ENCODE measurements at places on chromosomes 5 and 9.

- DNase-seq, result no peak
Observed at GRCh38 chr5:114346181-114346580, 15.7 kb upstream of the KCNN2 start.

DNA sequence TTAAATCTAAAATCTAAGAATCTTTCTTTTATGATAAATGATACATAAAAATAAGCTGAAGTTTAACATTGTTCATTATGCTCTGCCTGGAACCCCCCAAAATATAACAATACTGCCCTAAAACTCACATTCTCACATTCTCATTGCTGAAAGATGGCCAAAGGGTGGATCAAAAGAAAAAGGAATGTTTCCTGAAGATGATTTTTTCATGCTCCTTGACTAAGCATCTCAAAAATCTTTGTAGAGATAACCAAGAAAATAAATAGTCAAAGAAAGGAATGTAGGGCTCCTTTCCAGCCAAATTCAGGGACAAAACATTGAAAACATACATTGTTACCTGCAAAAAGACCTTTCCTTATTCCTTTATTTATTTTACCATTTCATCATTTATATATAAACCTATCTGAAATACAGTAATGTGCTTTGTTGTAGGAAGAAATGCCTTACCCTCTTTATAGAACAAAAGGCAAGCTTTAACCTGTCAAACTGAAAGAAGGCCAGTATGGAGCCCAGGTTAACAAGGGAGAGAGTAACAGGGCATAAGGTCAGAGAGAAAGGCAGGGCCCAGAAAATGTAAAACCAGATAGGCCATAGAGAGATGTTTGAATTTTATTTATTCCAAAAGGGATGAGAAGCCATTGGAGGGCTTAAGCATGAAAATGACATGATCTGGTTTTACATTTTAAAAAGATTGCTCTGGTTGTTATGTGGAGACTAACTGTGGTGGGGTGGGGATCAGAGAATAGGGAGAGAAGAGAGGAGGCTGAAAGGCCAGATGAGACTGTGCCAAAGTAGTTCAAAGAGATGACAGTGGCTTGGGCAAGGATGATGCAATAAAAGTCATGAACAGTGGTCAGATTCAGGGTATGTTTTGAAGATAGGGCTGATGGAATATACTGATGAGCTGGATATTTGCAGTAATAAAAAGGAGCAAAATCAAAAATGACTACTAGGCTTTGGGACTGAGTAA is 37.3 kb upstream of the CDK5RAP2 start:
- DNase-seq, result no peak

DNA sequence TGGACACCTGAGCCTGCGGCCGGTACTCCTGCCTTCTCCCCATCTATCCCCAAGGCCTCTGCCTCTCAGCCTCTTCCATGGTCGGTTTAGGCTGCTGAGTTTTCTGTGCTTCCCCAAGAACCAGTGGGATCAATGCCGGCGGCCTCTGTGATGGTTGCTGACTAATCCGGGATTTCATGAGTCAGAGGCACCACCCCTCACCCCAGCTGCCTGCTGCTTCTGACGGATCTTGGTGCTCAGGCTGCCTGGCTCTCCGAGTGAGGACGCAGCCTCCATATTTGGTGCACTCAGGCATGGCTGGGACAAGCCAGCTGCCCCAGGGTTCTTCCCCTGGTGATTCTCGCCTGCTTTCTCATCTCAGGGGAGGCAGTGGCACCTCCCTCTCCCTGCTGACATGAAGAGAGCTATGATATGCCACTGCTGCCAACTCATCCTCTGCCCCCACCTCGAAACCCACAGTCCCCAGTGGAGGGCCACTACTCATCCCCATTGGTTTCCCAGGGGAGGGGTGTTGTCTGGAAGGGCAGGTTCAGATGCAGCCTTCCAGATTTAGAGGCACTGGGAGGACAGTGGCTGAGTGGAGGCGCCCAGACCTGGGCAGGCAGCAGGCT is 3.3 kb upstream of the MAN1B1 start:
- peak; percentile 65 for DNase-seq

GRCh38 chr5:75275756-75276155 is 39.1 kb upstream of the ANKRD31 start:
- no peak for DNase-seq

- peak; percentile 99 for DNase-seq
Observed at GRCh38 chr5:179559284-179560252, 9.2 kb downstream of the RUFY1 start.

DNA sequence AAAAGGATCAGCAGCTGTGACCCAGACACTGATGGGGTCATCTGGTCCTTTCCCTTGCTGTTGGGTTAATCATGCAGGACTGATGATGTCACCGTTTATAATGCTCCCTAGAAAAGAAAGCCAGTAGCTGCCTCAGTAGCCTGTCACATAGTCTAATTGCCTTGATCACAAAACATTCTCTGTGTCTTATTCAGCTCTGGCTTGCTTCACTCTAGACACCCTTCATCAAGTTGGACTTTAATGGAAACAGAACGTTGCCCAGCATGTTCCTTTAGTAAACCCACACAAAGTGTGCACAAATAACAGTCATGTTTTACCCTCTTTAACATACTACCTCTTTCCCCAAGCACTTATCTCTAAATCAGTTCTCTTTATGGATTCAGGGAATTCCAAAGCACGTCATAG is 170.8 kb downstream of the SGCD start:
- DNase-seq, result no peak

DNA sequence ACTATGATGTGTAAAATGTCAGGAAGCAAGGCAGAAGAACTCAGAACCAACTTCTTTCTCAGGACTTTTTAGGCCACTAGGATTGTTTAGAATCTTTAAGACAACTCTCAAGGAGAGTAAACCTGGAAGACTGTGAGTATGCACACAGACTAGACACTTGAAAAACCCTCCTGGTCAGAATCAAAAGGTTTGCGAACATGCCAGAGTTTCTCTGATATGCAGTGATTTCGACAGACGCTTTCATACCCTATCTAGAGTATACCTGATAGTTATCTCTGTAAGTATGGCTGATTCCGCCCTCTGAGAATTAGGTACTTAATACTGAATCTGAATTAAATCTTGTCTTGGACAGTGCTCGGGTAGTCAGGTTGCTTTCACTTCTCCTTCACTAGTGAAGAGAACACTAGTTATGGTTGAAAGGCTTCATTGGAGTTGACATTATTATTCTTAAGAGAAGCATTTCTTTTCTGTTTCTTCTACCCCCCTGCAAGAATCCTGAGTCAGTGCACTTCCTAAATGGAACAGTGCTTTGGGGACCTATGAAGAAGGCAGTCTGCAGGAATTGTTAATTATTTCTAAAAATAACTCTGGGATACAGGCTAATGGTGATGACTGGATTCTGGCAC is 158.1 kb downstream of the HACD4 start:
- no peak for DNase-seq

DNA sequence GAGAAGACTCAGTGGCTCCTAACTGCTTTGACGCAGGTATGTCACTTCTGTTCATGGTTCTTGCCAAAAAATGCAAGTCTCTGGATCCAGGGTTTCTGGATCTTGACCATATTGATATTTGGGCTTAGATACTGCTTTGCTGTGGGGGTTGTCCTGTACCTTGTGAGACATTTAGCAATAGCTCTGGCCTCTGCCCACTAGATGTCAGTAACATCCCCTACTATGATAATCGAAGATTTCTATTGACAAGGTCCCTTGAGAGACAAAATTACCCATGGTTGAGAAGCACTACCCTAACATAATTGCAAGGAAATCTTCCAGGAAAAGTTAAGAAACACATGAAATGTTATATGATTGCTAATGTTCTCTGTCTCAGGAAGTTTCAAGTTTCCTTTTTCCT is 285.4 kb downstream of the TMEM232 start:
- DNase-seq, result no peak

DNA sequence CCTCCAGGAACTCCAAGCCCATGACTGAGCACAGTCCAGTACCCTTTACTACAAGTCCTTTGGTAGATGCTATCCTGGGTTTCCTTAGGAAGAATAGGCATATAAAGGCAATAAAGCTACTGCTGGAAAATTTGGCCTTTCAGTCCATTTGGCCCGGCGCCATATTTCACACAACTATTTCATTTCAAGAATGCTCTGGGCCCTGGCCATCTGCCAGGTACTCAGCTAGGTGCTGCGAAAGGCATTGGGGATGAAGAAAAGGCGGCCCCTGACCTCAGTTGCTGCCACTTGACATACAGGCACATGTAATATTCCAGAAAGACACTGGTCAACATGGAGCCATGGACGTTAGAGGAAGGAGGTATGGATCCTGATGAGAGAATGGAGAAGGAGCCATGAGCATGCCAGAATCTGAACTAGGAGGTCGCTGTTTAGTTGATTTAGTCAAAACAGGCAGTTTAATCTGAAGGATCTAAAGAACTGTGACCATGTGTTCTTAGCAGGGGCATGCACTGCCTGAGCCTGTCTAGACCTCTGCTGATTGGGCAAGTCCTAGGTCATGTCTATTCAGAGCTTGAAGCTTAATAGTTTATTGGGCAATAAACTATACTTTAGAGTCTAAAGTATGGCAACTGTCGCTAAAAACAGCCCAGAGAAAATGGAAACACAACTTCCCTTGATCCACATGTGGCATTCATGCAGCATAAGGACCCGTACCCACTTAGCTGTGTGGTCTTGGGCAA is 149.3 kb downstream of the MELK start:
- no peak for DNase-seq

- DNase-seq, result no peak
Observed at GRCh38 chr5:61783481-61783880, 451.4 kb downstream of the ZSWIM6 start.

- DNase-seq, result no peak
Observed at GRCh38 chr5:133839721-133840120, 128.7 kb downstream of the C5orf15 start.

GRCh38 chr5:41925555-41925951 is 472 bp downstream of the FBXO4 start:
- DNase-seq, result peak; percentile 54

DNA sequence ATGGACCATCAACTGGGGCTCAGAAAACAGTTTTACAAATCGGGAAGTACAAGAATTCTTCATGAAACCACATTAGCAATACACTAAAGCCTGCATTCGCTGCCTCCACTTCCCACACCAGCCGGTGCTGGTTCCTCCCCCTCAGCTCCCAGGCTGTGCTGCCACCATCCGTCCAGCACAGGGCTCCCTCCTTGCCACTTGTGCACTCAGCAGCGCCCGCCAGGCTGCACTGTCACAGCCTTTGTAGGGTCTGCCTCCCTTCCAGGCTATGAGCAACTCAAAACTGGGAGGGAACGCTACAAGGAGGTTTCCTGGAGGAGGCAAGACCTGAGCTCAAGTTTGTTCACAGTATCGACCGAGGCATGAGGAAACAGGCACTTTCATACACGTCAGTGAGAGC is 7.7 kb downstream of the MAPK9 start:
- DNase-seq, result no peak

DNA sequence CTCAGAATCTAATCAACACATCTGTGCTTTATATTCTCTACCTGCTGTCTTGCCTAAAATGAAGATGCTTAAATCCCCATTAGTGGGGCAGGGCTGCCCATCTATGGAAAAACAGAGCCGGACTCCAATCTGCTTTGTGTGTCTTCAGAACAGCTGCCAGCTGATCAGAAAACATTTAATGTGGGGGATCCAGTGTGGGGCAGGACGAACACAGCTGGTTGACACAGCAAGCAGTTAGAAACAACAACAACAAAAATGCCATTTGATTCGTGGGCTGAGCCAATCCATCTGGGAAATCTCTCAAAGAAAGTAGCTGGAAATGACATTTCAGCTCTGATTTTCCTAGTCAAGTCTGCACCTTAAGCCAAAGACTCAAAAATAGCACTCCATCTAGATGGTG is 99.8 kb downstream of the PPP2R2B start:
- no peak for DNase-seq

- no peak for DNase-seq
Observed at GRCh38 chr9:109466623-109467590, 31.2 kb downstream of the PTPN3 start.

- no peak for DNase-seq
Observed at GRCh38 chr5:129903466-129904101, 681 bp upstream of the CHSY3 start.

DNA sequence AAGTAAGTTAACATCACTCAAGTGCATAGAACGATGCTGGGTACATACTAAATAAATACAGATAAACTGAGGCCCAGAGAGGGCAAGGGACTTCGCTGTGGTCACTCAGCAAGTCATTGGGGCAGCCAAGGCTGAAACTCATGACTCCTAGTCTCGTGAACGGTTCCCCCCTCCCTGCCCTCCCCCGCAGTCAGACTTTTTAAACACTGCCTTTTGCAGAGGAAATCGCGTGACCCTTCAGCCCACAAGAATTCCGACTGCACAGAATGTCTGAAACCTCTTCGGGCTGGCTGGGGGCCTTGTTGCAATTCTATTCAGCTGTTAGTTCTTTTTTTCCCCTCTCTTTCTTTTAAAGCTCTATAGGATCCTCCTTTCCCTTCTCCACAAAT is 28.1 kb downstream of the NEK6 start:
- DNase-seq, result peak; percentile 90
